Activated CD4-positive, alpha-beta memory T cell treated with anti-CD3 and anti-CD28 coated beads, Interleukin-2, amount 10 ng/mL, durations not matched to agents 7 days and 5 days (primary cell): ENCODE measurements at places on chromosomes 6 and 20. TPM values are rescaled to one million over a fixed set of nuclear protein-coding genes. Genes with fewer than 3 reads are reported as not detected.

DNA sequence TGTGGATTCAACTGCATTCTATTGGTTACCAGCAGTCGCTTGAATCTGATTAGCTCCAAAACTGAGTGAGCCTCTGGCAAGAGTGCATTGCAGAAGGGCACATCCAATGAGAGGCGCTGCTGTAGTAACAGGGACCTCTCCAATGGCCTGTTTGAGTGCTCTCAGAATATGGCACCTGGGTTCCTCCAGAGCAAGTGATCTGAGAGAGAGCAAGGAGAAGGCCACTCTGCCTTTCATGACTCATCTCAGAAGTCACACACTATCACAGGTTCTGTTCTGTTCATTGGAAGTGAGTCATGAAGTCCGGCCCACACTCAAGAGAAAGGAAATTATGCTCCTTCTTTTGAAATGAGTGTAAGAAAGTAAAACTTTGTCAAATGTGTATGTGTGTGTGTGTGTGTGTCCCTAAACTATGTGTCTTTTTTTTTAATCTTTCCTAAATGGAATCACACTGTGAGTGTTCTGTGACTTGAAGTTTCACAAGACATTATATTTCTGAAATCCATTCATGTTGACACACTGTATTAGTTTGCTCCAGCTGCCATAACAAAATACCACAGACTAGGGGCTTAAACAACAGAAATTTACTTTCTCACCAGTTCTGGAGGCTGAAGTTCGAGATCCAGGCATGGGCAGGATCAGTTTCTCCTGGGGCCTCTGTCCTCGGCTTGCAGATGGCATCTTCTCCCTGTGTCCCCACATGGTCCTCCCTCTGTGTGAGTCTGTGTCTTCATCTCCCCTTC, 138.3 kb upstream of the CDYL start:
- H3K4me1 ChIP-seq, result peaks cover 9% of the 10 kb centered on the region
- H3K27me3 ChIP-seq, result peaks cover 12% of the 10 kb centered on the region
- H3K4me3 ChIP-seq, result no peak overlapping the region
- no peak overlapping the region for H3K27ac ChIP-seq
- no peaks in the 10 kb centered on the region for H3K36me3 ChIP-seq
- no peak for DNase-seq

GRCh38 chr6:161273274-161273751, 548 bp downstream of the AGPAT4 start:
- H3K4me1 ChIP-seq, result peaks cover 33% of the 10 kb centered on the region
- peak overlapping the region; percentile 78 for H3K27ac ChIP-seq
- peak overlapping the region; percentile 73 for H3K4me3 ChIP-seq
- peaks cover 12% of the 10 kb centered on the region for H3K36me3 ChIP-seq
- peak; percentile 50 for DNase-seq

DNA sequence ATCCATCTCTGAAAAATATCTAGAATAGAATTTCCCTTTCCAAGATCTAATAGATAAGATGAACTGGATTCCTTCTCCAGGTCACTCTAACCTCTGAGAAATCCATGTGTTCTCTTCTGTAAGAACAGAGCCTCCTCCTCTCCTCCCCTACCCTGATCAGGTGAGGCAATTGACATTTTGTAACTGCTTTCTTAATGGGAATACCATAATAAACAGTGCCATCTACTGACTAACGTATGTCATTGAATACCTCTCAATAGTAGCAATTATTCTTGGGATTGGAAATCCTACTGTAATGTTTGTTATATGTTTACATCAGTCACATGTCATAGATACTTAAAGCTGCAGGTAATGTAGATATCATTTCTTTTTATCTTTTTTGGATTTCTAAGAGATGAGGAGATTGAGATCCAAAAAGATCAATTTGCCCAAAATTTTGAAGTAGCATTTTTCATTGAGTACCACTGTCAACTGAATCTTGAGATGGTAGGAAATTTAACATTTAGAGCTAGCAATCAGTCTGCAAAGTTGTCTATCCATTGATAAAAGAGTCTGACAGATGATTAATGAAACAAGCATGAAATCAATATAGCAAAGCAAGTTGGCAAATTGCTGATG, 365.8 kb upstream of the HSF2 start:
- no peaks in the 10 kb centered on the region for H3K4me1 ChIP-seq
- no peaks in the 10 kb centered on the region for H3K27me3 ChIP-seq
- no peaks in the 10 kb centered on the region for H3K36me3 ChIP-seq
- no peak overlapping the region for H3K4me3 ChIP-seq
- DNase-seq, result no peak
- H3K27ac ChIP-seq, result no peak overlapping the region

DNA sequence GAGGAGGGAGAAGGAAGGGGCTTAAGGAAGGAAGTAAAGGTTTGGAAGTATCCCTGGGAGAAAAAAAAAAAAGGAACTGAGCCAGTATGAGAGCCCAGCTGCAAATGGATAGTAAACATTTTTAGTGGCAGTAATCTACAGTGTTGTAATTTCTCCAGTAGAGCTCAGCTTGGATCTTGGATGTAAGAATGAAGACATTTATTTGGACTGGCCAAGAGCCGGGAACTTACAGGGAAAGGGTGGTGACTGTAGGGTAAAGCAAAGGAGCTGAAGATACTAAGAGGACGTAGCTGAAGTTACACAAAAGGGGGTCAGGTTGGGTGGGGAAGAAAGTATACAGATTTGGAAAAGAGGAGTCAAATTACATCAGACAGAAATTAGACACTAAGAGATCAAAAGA, 13.5 kb downstream of the EEF1E1 start:
- no peaks in the 10 kb centered on the region for H3K27me3 ChIP-seq
- H3K4me3 ChIP-seq, result no peak overlapping the region
- no peak for DNase-seq
- no peak overlapping the region for H3K27ac ChIP-seq
- H3K4me1 ChIP-seq, result peaks cover 11% of the 10 kb centered on the region

Gene OR2J3
- total RNA-seq, result not detected
